ENCODE measurements at places on chromosomes 12 and 14.

GRCh38 chr12:93387780-93388179 is 10.1 kb downstream of the NUDT4 start:
- no peak for DNase-seq

GRCh38 chr14:36755756-36756155 is 94.1 kb downstream of the PAX9 start:
- no peak for DNase-seq

DNA sequence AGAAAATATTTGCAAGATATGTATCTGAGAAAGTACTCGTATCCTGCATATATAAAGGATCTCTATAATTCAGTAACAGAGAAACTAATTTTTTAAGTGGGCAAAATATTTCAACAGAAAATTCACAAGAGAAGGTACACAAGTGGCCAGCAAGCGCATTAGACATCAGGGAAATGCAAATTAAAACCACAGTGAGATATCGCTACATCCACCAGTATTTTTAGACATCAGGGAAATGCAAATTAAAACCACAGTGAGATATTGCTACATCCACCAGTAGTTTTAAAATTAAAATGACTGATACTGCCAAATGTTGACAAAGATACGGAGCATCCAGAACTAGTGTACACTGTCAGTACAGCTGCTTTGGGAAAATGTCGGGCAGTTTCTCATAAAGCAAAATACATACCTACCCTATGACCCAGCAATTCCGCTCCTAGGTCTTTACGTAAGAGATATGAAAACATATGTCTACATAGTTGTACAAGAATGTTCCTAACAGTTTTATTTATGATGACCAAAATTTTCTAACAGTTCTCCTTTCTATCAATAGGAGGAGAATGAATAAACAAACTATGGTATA is 2.8 kb upstream of the KCNK13 start:
- DNase-seq, result no peak

- DNase-seq, result no peak
These were observed 113.4 kb downstream of the CRADD start for GRCh38 chr12:93790472-93791152.

GRCh38 chr14:64465831-64466554 is 694 bp downstream of the AKAP5 start:
- peak; percentile 58 for DNase-seq

DNA sequence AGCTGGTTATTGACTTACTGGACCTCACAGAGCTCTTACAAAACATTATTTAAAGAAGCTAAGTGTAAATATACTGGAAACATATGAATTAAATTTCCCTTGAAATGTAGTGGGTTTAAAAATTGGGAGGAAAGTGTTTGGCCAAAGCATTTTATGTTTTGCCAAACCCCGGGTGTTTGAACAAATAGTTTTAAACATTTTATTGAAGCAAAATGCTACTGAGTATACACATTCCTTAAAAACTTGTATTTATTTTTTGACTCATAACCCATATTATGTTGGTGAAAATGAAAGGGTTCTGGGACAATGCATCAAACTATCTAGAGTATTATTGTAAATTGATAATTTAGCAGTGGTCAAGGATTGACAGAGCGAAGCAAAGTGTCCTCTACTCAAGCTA is 1048.5 kb downstream of the SLC6A15 start:
- DNase-seq, result no peak

- no peak for DNase-seq
These were observed 5.0 kb downstream of the GAPDH start for GRCh38 chr12:6539314-6539682.

DNA sequence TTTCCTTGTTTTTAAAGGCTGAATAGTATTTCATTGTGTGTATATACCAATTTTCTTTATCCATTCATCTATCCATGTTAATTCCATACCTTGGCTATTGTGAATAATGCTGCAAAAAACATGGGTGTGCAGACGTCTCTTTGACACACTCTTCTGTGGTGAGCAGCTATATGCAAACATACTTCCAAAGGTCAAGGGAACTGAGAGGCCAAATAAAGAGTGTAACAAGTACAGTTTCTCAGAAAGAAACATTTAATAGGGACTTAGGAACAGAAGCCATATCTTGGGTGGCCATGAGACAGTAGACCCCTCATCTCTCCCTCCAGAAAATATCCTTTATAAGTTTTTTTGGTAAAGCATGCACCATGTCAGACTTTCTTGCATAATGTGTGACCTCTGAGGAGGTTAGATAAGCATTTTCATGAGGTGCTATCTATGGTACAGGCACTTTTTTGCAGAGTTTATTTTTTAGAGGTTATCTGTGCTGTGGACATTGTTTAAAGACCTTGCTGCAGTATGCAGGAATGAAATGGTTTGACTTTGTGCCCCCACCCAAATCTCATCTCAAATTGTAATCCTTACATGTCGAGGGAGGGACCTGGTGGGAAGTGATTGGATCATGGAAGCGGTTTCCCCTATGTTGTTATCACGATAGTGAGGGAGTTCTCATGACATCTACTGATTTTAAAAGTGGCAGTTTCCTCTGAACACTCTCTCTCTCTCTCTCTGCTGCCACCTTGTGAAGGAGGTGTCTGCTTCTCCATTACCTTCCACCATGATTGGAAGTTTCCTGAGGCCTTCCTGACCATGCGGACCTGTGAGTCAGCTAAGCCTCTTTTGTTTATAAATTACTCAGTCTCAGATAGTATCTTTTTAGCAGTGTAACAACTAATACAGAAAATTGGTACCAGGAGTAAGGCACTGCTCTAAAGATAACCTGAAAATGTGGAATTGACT is 1202.3 kb downstream of the GALC start:
- DNase-seq, result no peak

DNA sequence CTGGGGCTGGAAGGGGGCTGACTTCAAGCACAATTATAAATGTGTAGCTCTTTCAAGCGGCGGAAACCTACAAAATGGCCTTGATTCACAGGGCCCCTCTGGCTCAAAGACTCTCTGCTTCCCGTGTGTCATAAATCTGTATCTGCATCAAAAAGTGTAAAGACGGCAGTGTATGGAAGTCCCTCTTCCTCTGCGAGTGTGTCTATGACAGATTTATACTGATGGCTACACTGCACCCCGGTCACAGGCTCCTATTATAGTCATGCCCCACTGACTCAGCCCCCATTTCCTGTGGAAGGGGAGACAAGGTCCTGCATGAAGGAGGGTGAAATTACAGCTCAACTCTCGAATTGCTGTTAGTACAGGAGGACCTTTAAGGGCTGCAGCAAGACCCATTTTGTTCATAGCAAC is 68.6 kb downstream of the HMGA2 start:
- no peak for DNase-seq

GRCh38 chr14:54789781-54790480 is 112.7 kb downstream of the GCH1 start:
- DNase-seq, result no peak

GRCh38 chr12:26434299-26435068 is 239.1 kb downstream of the SSPN start:
- peak; percentile 69 for DNase-seq

- no peak for DNase-seq
These were observed 9.2 kb downstream of the STAT2 start for GRCh38 chr12:56350662-56351061.

- DNase-seq, result no peak
These were observed 65.7 kb downstream of the POLR3B start for GRCh38 chr12:106423291-106423690.

GRCh38 chr14:103104389-103104653 is 9.8 kb downstream of the EXOC3L4 start:
- no peak for DNase-seq

- DNase-seq, result peak; percentile 93
These were observed 9.8 kb upstream of the RIMKLB start for GRCh38 chr12:8687846-8688601.

- DNase-seq, result no peak
These were observed 121.0 kb upstream of the VRK1 start for GRCh38 chr14:96676166-96676565.

DNA sequence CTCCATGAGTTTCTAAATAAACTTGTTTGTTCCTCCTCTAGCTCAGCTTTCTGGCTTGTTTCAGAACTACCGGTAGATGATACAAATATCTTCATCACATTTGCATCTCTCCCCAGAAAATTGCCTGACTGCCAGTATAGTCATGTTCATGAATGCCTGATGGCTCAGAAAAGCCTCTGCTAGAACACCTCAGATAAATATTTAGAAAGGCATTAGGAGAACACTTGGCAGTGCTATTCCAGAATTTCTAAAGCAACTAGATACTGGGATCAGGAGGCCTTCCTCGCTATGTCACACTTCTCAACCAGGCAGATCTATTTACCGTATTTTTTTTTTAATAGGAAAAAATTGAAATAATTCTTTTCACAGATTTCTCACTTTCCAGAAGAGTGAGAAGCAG is 32.3 kb upstream of the KRAS start:
- DNase-seq, result no peak

DNA sequence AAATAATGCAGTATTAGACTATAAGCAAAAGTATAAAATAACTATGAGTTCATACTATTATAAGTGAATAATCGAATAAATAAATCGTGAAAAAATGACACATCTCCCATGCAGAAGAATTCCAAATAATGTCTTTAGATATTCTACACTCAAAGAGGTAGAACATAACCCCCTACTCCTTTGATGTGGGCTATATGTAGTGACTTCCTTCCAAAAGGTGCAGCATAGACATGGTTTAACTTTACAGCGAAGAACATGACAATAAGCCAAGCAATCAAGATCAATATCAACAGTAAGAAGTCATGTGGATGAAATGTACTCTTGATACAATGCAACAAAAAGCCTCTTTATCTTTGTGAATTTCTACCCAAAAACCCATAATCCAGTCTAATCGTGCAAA is 46.0 kb upstream of the HIF1A start:
- DNase-seq, result no peak

DNA sequence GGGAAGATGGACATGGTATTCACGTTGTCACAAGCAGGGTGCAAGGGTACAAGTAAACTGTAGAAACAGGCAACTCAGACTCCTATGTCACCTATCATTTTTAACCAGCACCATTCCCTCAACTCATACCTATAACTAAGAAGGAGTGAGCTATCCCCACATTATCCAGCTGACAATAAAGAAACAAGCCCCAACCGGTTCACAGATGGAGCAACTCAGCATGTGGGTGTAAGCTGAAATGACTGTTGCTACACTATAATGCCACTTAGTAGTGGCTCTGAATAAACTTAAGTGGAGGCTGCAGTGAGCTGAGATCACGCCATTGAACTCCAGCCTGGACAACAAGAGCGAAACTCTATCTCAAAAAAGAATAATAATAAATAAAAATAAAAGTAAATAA is 829.5 kb upstream of the MDGA2 start:
- DNase-seq, result no peak

GRCh38 chr12:96240656-96241055 is 46.5 kb downstream of the ELK3 start:
- no peak for DNase-seq

- DNase-seq, result peak; percentile 83
These were observed 61.7 kb upstream of the BCL2L14 start for GRCh38 chr12:12008931-12009611.

GRCh38 chr14:105475269-105476096 is 862 bp downstream of the CRIP2 start:
- no peak for DNase-seq

DNA sequence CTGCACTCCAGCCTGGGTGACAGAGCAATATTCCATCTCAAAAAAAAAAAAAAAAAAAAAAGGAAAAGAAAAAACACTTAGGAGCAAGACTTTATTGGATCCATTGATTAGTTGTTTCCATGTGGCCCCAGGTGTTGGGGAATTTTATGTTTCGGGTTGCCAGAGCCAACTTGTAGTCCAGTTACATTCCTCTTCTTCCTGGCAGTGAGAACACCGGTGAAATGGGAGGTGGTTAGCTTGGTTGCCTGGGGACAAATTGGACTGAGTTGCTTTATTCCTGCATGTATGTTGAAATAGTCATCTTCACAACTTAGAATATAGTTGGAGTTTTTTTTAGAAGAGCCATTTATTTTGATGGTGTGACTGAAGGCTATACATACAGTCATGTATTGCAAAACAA is 12.6 kb downstream of the RCOR1 start:
- DNase-seq, result no peak

- DNase-seq, result peak; percentile 88
These were observed 617.6 kb downstream of the LRFN5 start for GRCh38 chr14:42224053-42224888.

- DNase-seq, result no peak
These were observed 9.7 kb downstream of the MYH6 start for GRCh38 chr14:23398348-23398747.

DNA sequence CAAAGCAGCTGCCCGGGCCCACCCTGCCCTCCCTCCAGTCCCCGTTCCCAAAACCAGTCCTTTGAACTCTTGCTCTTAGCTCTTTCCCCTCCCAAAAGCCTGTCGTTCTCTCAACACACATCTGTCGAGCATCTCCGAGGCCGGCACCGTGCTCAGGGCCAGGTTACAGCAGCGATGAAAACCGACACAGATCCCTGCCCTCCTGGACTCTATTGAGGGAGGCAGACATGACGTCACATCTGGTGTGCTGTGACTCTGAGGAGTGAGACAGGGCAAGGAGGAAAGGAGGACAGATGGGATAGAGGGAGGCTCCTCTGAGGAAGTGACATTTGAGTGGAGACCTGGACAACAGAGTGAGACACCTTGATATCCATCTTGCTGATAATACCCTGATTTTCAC is 34.6 kb upstream of the PWP1 start:
- no peak for DNase-seq

DNA sequence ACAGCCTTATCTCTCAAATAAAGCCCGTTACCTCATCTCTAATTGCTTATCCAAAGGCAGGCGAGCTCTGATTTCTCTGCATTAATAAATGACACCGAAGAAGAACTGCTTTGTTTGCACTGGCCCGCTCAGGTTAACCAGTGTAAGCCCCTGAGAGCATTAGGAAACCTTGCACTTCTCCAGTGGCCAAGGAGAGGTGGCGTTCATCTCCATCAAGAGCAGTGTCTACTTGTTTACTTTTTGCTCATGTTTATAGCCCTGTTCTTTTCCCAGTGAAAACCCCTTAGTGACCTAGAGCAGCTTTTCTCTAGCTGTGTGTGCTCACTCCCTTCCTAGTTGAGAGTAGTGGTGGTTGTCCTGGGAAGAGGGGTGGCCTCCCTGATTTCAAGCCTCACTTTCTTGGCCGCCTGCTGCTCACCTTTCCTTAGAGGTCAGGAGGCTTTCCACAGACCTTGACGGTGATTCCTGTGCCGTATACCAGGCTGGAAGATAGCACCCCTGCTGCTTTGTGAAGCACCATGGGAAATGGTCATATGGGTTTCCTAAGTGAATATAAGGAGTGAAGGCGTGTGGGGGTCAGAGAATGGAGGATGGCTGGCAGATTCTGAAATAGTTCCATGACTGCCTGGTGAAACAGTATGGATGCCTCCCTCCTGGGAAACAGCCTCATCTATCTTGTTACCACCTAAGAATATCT is 16.6 kb downstream of the FBXW8 start:
- no peak for DNase-seq

GRCh38 chr14:74922752-74923401 is at the start of gene RPS6KL1:
TSS of gene RPS6KL1 (minus strand) at chr14:74923260. CDS start at chr14:74921541, 1,719 bp downstream.
- DNase-seq, result peak; percentile 88

All from NCI-H1105 treated with DMSO at 0.1 percent for 48 hours (cell line).